ENCODE measurements at places on chromosomes 16 and 17. TPM values are rescaled to one million over a fixed set of nuclear protein-coding genes. Genes with fewer than 3 reads are reported as not detected.

The LGALS9C gene
- total RNA-seq = not detected

DNA sequence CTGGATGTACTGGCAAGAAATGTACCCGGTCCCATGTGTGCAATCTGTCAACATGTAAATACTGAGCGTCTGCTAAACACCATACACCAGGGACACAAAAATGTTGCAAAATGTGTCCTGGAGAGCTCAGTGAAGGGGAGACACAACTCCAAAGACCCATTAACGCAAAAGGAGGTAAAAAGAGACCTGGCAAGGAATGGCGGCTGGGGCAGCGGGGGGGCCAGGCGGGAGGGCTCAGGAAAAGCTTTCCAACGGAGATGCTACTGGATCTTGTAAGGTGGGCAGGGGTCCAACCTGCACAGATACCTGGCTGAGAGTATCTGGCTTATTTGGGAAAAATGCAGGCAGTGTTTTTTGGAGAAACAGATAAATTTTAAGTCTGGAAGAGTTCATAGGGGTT is 40.7 kb downstream of the ADCY9 start:
- H3K36me3 ChIP-seq = peaks cover 5% of the 10 kb centered on the region
- peaks cover 28% of the 10 kb centered on the region for H3K4me1 ChIP-seq
- H3K4me3 ChIP-seq = no peak overlapping the region
- no peaks in the 10 kb centered on the region for H3K27me3 ChIP-seq
- DNase-seq = no peak

The TSPAN10 gene
- total RNA-seq = 0.35 TPM

DNA sequence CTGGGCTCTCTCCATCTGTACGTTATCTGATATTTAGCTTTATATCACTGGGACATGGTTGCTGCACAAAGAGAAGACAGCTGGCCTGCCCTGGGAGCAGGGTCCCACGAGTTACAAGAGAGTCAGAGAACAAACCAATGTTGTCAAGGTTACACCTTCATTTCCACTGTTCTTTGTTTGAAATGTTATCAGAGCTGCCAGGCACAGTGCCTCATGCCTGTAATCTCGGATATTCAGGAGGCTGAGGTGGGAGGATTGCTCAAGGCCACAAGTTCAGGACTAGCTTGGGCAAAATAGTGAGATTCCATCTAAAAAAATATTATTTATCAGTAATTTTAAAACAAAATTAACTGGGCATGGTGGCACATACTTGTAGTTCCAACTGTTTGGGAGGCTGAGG is 34.6 kb downstream of the ATP6V0A1 start:
- no peaks in the 10 kb centered on the region for H3K27me3 ChIP-seq
- H3K4me3 ChIP-seq = no peak overlapping the region
- peaks cover 2% of the 10 kb centered on the region for H3K4me1 ChIP-seq
- peaks cover 23% of the 10 kb centered on the region for H3K36me3 ChIP-seq

GRCh38 chr17:67218385-67218950 is 26.5 kb downstream of the HELZ start:
- H3K27me3 ChIP-seq = no peaks in the 10 kb centered on the region
- H3K4me1 ChIP-seq = peaks cover 18% of the 10 kb centered on the region
- peaks cover 22% of the 10 kb centered on the region for H3K36me3 ChIP-seq
- no peak overlapping the region for H3K27ac ChIP-seq
- DNase-seq = no peak

GRCh38 chr17:51734976-51735375 is 423.5 kb downstream of the CA10 start:
- H3K4me1 ChIP-seq = no peaks in the 10 kb centered on the region
- no peak overlapping the region for H3K4me3 ChIP-seq
- H3K27me3 ChIP-seq = peaks cover 15% of the 10 kb centered on the region
- no peaks in the 10 kb centered on the region for H3K36me3 ChIP-seq

DNA sequence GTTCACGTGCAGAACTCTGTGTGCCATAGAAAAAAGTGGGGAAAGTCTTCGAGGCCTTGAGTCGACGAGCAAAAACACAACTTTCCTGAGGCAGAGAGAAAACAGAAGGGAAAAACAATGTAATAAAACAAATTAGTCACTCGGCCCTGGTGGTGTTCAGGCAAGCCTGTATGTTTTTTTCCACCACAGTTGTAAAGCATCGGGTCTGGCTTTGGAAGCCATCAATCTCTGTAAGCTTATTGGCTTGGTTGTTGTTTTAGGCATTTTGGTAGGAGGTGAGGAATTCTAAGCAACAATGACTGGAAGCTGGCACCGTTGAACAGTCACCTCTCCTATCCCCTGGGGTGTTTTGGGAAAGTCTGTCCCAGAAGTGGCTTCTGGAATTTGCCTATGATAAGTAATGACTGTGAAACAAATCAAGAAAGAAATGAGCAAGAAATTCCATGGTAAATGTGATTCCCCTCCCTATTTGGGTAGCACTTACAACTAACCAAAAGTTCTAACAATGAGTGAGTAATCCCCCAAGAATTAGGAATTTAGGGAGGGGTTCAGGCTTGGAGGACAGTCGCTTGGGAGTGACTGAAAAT is 2.8 kb downstream of the CDH13 start:
- H3K4me1 ChIP-seq = peaks cover 2% of the 10 kb centered on the region
- H3K27ac ChIP-seq = no peak overlapping the region
- DNase-seq = no peak
- no peak overlapping the region for H3K4me3 ChIP-seq
- peaks cover 54% of the 10 kb centered on the region for H3K27me3 ChIP-seq
- no peaks in the 10 kb centered on the region for H3K36me3 ChIP-seq

DNA sequence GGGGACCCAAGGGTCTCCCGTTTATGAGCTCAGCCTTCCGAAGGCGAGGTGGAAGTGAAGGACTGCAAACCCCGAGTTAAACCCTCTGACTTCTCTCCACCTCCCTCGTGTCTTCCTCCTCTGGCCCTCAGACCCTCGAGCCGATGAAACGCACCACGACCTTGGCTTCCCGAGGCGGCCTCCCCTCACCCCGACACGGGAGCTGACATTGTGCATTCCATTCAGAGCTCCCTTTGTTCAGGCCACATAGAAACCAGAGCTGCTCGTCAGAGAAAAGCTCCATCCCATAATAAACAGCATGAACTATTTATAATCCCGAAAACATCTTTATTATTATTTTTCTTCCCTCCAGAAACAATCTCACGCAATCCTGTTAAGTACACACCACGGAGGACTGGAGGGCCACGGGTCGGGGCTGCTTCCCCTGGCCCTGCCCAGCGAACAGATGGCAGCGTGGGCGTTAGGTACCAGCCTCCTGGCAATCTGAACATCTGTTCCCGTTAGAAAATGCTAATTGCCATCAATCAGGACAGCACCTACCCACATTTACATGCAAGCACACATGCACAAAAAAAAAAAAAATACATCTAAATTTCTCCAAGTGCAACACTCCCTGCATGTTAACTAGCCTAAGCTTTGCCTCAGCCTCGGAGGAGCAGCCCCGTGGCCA is 145.7 kb downstream of the RBFOX3 start:
- no peaks in the 10 kb centered on the region for H3K4me1 ChIP-seq
- H3K27ac ChIP-seq = no peak overlapping the region
- no peak overlapping the region for H3K4me3 ChIP-seq
- no peaks in the 10 kb centered on the region for H3K36me3 ChIP-seq

DNA sequence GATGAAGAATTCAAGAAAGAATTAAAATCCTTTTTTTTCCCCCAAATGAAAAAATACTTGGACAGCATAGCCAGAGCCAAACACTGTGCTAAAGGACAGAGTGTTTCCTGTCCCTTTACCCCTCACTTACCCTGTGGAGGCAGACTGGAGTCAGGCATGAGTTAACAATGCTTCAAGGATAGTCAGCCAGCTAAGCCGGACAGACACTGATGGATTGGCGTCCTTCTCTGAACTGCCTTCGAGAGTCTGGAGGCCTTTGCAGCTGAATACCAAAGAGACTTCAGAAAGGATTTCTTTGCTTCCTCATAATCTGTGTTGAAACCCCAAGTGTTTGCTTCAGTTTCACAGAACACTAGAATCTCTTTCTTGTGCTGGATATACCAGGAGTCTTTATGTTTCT is 4.6 kb downstream of the METTL9 start:
- no peaks in the 10 kb centered on the region for H3K27me3 ChIP-seq
- H3K36me3 ChIP-seq = no peaks in the 10 kb centered on the region
- H3K4me1 ChIP-seq = peaks cover 70% of the 10 kb centered on the region
- H3K4me3 ChIP-seq = no peak overlapping the region
- no peak for DNase-seq
- H3K27ac ChIP-seq = no peak overlapping the region

The GNPTG gene
- total RNA-seq = 17.4 TPM

The CHST5 gene
- total RNA-seq = 0.41 TPM

The TP53TG3 gene
- total RNA-seq = not detected

GRCh38 chr17:63275318-63275970 is 170.7 kb downstream of the CYB561 start:
- no peak overlapping the region for H3K27ac ChIP-seq
- H3K4me1 ChIP-seq = peaks cover 31% of the 10 kb centered on the region
- peak; percentile 51 for DNase-seq

The KRT28 gene
- not detected for total RNA-seq

- peaks cover 61% of the 10 kb centered on the region for H3K36me3 ChIP-seq
- peaks cover 6% of the 10 kb centered on the region for H3K27me3 ChIP-seq
- DNase-seq = no peak
- H3K27ac ChIP-seq = no peak overlapping the region
- peaks cover 32% of the 10 kb centered on the region for H3K4me1 ChIP-seq
These were observed 5.2 kb downstream of the TLCD3A start for GRCh38 chr17:737561-738113.

The PIRT gene
- not detected for total RNA-seq

DNA sequence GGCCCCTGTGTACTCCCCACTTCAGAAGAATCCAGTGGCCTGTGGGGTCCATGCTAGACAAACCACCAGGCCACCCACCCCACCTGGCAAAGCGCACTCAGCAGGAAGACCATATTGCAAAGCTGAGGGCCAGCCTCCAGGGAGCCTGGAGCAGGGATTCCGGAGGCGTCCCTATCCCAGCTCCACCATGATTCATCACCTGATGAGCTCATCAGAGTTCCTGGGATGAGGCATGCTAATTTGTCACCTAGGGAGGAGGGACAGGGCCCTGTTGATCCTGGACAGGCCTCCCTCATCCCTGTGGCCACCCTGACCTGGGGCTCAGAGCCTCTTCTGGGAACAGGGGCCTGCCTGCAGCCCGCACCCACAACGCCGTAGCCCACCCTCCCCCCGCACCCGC is 131.6 kb upstream of the PLCG2 start:
- DNase-seq = no peak
- no peaks in the 10 kb centered on the region for H3K27me3 ChIP-seq
- peaks cover 5% of the 10 kb centered on the region for H3K4me1 ChIP-seq
- peaks cover 4% of the 10 kb centered on the region for H3K36me3 ChIP-seq
- H3K4me3 ChIP-seq = no peak overlapping the region

- no peak overlapping the region for H3K4me3 ChIP-seq
- peaks cover 24% of the 10 kb centered on the region for H3K4me1 ChIP-seq
- peaks cover 70% of the 10 kb centered on the region for H3K36me3 ChIP-seq
- DNase-seq = no peak
These were observed 5.4 kb downstream of the ALYREF start for GRCh38 chr17:81885869-81886548.

The CES3 gene
- 1.9 TPM for total RNA-seq

The KRTAP1-1 gene
- total RNA-seq = not detected

The NPW gene
- total RNA-seq = 2.8 TPM

- no peaks in the 10 kb centered on the region for H3K4me1 ChIP-seq
- peaks cover 8% of the 10 kb centered on the region for H3K27me3 ChIP-seq
- H3K27ac ChIP-seq = no peak overlapping the region
- no peak overlapping the region for H3K4me3 ChIP-seq
- H3K36me3 ChIP-seq = no peaks in the 10 kb centered on the region
- DNase-seq = no peak
These were observed 78.6 kb upstream of the NOG start for GRCh38 chr17:56514899-56515298.

- no peak overlapping the region for H3K27ac ChIP-seq
- H3K4me1 ChIP-seq = no peaks in the 10 kb centered on the region
- DNase-seq = no peak
- no peak overlapping the region for H3K4me3 ChIP-seq
These were observed 2338.4 kb downstream of the TP53TG3F start for GRCh38 chr16:35797811-35798210.

GRCh38 chr17:45948498-45948880 is 50.6 kb upstream of the STH start:
- peaks cover 2% of the 10 kb centered on the region for H3K4me1 ChIP-seq
- peaks cover 34% of the 10 kb centered on the region for H3K27me3 ChIP-seq
- no peak for DNase-seq

The MYH3 gene
- 3.3 TPM for total RNA-seq

DNA sequence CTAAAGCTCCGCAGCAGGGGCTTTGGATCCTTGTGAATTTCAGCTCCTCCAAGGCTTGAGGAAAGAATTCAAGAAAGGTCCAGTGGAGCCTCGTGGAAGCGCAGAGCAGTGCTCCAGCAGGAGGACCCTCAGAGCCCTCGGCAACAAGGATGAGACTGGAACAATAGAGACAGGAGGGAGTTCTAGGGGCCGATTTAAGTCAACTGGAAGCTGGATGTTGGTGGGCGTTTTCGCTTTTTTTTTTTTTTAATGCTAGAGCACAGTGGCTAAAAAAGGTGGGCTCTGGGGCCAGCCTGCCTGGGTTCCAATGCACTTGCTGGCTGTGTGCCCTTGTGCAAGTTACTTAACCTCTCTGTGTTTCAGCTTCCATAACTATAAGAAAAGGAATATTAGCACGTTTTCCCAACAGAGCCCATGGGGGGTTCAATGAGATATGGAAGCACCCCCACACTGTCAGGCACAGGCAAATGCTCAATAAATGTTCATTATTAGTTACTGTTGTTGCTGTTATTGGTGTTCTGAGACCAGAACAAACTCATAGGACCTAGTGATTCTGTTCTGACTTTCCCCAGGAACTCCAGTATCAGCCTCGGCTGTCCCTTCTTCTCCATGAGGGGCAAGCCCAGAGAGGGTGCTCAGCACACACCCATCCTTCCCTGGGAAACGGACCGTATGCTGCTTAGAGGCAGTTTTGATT is 5.3 kb upstream of the CBX8 start:
- no peaks in the 10 kb centered on the region for H3K36me3 ChIP-seq
- H3K4me1 ChIP-seq = peaks cover 46% of the 10 kb centered on the region
- DNase-seq = no peak
- no peak overlapping the region for H3K4me3 ChIP-seq

DNA sequence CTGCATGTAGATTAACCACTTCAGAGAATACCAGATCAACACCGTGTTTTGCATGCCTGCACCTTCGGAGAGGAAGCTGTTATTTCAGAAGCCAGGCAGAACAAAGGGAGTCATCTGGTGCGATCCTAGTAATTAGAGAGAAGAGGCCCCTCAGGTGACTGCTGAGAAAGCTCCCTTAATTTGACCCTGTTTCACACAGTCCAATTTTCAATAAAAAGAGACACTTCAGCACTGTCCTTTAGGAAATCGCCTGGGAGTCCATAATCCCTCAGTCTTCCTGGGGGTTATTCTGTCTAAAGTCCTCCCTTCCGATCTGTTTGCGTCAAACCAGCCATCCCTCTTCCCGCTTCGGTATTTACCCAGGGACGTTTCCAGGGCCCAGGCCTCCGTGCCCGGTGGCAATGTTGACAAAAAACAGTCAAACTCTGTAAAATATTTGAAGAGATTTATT is 23.4 kb upstream of the TNRC6C start:
- H3K4me3 ChIP-seq = no peak overlapping the region
- peaks cover 16% of the 10 kb centered on the region for H3K4me1 ChIP-seq

The PYCARD gene
- 5.7 TPM for total RNA-seq

- no peak overlapping the region for H3K27ac ChIP-seq
- no peak for DNase-seq
- H3K4me3 ChIP-seq = no peak overlapping the region
- H3K4me1 ChIP-seq = no peaks in the 10 kb centered on the region
- H3K36me3 ChIP-seq = no peaks in the 10 kb centered on the region
- H3K27me3 ChIP-seq = peaks cover 4% of the 10 kb centered on the region
These were observed 165.7 kb downstream of the CBLN1 start for GRCh38 chr16:49115956-49116355.

The ADGRG3 gene
- not detected for total RNA-seq

The CPPED1 gene
- total RNA-seq = 8.0 TPM

- DNase-seq = no peak
- no peaks in the 10 kb centered on the region for H3K27me3 ChIP-seq
- no peaks in the 10 kb centered on the region for H3K36me3 ChIP-seq
- H3K4me3 ChIP-seq = no peak overlapping the region
- peaks cover 6% of the 10 kb centered on the region for H3K4me1 ChIP-seq
- no peak overlapping the region for H3K27ac ChIP-seq
These were observed 104.9 kb downstream of the AXIN2 start for GRCh38 chr17:65456368-65457151.
